ENCODE measurements at places on chromosomes 13 and 19.

DNA sequence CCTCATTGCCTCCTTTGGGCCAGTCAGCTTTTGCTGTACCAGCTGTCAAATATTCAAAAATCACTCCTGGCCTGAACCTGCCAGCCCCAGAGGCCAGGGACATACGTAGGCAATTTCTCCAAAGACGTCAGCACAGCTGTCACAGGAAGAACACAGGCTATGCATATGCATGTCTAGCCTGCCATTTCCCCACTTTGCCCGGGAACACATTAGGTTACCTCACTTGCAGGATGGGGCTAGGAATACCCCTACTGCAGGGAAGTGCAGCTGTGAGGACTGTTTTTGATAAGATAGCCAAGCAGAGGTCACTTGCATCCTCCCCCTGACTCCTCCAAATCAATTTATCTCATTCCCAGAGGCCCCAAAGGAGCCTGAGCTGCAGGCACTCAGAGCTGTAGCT is 2.8 kb downstream of the ZNF667 start:
- DNase-seq, result no peak

GRCh38 chr13:29081697-29082440 is 261.7 kb downstream of the MTUS2 start:
- DNase-seq, result no peak

- no peak for DNase-seq
Observed at GRCh38 chr13:103277959-103278694, 211.9 kb upstream of the SLC10A2 start.

DNA sequence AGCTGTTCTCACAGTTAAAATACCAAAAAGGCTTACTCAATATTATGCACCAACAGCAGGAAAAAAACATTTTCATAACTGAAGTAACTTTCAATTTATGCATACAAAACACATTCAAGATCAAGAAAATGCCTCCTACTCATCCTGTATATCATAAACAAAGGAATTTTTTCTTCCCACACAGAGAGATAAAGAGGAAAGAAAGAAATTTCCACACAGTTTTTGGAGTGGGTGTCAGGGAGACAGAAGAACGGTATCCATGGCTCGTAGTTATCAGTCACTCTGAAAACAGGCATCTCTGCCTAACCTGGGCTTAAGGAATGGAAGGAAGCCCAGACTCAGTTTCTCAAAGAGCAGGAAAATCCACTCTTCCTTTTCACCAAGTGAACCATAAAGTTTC is 92.4 kb upstream of the SIAH3 start:
- no peak for DNase-seq

DNA sequence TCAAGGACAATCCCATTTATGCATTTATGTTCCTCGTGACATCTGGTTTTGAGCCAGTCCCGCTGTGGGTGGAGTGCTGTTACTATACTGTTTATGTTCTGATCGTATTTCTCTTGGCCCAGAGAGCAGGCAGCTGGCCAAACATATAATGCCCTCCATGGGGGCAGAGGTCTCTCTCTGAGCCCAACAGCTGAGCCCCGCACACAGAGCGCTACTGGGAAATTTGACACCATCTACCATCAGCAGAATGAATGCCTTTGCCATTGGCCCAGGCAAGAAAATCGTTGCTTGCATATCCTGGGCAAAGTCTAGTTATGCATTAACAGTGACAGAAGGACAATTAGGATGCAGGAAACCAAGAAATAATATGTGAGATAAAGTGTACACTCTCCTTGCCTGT is 126.8 kb upstream of the CACNA1A start:
- no peak for DNase-seq

GRCh38 chr19:17794731-17795494 is at the start of gene B3GNT3:
TSS of gene B3GNT3 (plus strand) at chr19:17795138. CDS start at chr19:17807808, 12,670 bp downstream.
- no peak for DNase-seq

DNA sequence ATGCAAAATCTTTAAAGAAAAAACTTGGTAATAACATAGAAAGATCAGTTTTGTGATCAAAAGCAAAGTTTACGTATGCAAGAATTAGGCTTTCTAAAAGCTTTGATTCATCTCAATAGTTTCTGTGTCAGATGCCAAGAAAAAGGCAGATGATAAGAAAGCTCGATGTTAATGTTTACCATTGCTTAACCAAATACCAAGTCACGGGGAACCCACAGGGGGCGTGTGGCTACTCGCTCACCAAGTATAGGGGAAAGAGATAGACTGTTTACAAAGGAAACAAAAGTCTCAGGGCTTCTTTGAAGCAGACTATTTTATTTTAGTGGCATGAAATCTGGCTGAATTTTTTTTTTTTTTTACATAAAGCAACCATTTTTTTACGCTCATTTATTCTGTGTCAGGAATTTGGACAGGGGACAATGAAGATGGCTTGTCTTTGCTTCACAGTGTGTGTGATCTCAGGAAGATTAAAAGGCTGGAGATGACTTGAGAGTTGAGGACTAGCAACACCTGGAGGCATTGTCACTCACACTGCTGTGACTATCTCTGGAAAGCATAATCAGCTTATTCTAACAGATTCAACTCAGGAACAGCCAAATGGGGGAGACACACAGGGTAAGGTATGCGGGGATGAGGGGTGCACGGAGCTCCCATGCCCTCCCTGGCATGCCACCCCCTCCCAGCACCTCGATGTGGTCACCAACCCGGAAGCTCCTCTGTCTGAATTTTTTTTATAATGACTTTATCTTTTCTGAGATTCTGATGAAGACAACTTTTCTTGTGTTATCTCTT is 24.9 kb downstream of the RCBTB1 start:
- DNase-seq, result no peak

- no peak for DNase-seq
Observed at GRCh38 chr19:5567360-5567969, at the start of gene TINCR. TSS of gene TINCR (minus strand) at chr19:5567953.

DNA sequence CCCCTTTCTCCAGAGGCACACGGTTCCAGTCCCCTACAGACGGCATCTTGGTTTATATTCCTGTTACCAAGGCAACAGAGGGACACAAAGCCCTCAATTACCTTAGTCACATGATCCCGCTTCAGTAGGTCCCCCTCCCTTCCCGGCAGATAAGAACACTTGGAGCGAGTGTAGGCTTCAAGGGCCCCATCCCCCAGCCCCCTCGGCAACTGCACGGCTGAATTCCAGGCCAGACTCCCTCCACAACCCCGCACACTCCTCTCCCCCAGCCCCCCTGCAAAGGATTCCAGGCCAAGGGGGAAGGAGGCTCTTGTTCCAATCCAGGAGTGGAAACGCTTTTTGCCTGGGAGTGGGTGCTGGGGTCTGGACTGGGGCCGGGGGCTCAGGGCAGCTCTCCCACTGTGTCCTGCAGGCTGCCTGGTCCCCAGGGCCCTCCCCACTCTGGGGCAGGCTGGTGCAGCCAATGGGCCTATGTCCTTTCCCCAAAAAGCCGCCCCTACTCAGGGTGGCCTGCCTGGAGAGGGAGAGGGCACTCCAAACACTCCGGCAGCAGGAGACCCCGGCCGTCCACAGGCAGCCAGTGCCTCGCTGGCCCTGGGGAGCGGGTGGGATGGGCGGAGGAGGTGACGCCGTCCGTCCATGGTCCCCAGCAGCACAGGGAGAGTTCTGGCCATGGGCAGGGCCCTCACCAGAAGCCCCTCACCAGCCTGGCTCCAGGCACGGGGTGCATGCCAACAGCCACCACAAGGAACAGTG is 62.6 kb downstream of the MLLT1 start:
- DNase-seq, result no peak

GRCh38 chr13:32175307-32175706 is 139.9 kb downstream of the ZAR1L start:
- no peak for DNase-seq

GRCh38 chr19:53132141-53132991 is at the start of gene ZNF415:
TSS of gene ZNF415 (minus strand) at chr19:53132910. CDS start at chr19:53122676, 10,234 bp downstream.
- no peak for DNase-seq

GRCh38 chr19:10091895-10092641 is 6.0 kb downstream of the SHFL start:
- DNase-seq, result no peak

DNA sequence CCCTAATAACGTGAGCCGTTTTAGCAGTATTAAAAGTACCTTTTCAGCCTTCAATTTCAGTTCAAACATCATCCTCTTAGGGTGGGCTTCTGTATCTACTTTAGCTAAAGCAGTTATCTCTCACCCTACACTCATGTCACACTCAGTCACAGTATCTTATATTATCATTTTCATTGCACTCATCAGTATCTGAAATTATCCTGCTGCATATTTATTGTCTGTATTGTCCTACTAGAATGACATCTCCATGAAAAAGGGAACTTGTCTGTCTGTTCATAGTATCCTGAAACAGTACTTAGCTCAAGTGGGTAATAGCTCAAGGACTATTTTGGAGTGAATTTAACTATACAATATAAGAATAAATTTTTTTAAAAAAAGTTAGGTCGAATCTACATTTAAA is 19.9 kb upstream of the RFC3 start:
- DNase-seq, result no peak

GRCh38 chr13:103101500-103101899 is 35.3 kb upstream of the SLC10A2 start:
- DNase-seq, result no peak

- DNase-seq, result no peak
Observed at GRCh38 chr13:74910415-74910814, 571.6 kb downstream of the TBC1D4 start.

- DNase-seq, result peak; percentile 36
Observed at GRCh38 chr13:19782049-19782726, 557 bp downstream of the PSPC1 start.

DNA sequence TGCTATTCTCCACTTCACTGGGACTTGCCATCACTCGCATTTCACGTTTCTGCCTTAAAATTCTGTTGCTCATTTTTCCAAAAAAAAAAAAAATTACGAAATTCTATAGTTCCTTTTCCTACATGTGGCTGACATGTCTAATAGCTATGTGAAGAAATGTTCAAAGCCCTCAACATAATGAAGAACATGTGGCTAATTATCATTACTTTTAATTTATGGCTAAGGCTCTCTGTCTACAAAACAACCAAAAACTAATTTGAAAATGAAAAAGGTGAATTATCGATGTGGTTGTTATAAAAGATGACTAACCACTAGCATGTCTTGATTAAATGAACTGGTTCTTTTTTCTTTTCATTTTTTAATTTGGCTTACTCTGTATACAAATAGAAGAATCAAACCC is 940.0 kb downstream of the EFNB2 start:
- no peak for DNase-seq

- no peak for DNase-seq
Observed at GRCh38 chr13:81872581-81872980, 1531.7 kb upstream of the SPRY2 start.

DNA sequence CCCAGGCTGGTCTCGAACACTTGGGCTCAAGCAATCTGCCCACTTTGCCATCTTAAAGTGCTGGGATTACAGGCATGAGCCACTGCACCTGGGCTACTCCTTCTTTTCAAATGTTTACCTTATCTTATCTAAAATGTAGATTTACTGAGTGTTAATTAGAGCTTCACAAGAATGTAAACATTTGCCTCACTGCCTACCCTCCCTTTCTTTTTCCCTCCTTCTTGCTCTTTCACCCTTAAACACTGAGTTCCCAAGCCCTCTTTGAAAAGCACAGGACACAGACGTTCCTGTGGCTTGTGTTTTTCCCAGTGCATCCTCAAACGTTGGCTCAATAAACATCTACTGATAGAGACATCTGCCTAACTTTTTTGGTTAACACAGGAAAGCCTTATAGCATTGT is 32.7 kb upstream of the CYSLTR2 start:
- DNase-seq, result no peak

DNA sequence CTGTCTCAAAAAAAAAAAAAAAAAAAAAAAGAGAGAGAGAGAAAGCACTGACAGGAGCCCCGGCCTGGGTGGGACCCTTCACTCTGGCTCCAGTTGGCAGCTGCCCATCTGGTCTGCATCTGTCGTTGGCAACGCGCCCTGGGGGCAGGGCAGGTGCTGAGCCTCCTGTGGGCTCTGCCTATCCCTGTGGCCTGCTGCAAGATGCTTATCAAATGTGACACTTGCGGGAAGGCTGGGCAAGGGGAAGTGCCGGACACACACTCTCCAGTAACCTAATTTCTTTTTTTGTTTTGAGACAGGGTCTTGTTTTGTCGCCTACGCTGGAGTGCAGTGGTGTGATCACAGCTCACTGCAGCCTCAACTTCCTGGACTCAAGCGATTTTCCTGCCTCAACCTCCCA is 10.7 kb upstream of the KPTN start:
- no peak for DNase-seq

DNA sequence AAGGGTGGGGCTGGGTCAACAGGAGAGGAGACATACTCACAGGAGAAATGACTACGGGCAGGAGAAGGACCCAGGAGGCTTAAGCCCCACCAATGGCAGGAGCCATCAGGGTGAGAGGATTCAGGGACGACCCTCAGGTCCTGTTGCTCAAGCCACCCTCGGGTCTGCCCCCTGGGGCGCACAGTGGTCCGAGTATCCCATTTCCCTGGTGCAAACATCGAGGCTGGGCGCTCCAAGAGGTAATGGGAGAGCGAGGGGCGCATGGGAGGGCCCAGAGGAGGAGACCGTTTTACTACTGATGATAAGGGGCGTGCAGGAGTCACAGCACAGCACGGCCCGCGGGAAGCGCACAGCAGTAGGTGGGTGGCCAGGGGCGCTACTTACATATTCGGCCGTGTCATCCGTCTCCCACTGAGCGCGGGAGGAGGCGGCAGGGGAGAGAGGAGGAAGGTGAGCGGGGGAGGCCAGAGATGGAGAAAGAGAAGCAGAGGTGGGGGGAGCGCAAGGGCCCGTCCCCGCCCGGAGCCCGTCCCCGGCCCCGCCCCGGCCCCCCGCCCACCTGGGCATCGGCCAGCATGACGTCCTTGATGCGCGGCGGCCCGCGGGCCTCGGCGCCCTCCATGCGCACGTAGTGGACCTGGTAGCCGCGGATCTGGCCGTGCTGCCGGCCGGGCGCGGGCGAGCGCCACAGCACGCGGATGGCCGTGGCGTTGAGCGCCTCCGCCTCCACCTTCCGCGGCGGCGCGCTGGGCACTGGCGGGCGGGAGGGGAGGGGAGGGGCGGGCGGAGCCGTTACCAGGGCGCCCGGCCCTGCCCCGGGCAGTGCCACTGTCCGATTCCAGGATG is 111.5 kb downstream of the PTPRS start:
- no peak for DNase-seq

DNA sequence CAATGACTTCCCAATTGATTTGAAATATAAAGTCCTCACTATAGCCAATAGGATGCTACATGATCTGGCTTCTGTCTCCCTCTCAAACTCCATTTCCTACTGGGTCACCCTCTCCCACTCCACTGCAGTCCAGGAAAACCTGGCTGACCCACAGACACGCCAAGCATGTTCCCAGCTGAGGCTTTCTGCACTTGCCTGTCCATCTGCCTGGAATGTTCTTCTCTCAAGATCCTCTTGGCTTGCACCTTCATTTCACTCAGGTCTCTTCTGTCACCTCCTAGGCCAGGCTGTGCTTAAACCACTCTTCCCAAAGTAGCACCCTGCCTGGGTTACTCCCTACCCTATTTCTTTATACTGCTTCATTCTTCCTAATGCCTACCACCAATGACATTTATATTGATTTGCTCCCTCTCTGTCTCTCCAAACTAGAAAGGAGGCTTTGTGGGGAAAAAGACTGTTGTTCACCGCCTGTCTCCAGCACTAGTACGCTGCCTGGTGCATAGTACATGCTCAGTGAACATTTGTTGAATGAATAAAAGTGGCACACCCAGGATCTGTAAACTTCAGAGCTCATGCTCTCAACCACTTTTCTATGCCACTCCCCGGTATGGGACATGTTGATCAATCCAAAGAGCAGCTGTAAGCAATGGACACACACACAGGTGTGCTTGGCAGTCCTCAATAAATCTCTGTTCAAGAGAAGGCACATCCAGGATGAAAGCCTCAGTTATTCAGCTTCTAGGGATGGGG is 261.3 kb downstream of the FOXO1 start:
- DNase-seq, result no peak

- DNase-seq, result no peak
Observed at GRCh38 chr19:8899356-8899755, 67.2 kb downstream of the MBD3L1 start.
